ENCODE measurements at places on chromosomes 1 and 21.

- DNase-seq = no peak
These were observed 87.5 kb downstream of the TRIM33 start for GRCh38 chr1:114423455-114423854.

- DNase-seq = no peak
These were observed 446.1 kb downstream of the TTLL7 start for GRCh38 chr1:83552820-83553219.

- no peak for DNase-seq
These were observed 58.6 kb upstream of the HIVEP3 start for GRCh38 chr1:41977326-41977725.

DNA sequence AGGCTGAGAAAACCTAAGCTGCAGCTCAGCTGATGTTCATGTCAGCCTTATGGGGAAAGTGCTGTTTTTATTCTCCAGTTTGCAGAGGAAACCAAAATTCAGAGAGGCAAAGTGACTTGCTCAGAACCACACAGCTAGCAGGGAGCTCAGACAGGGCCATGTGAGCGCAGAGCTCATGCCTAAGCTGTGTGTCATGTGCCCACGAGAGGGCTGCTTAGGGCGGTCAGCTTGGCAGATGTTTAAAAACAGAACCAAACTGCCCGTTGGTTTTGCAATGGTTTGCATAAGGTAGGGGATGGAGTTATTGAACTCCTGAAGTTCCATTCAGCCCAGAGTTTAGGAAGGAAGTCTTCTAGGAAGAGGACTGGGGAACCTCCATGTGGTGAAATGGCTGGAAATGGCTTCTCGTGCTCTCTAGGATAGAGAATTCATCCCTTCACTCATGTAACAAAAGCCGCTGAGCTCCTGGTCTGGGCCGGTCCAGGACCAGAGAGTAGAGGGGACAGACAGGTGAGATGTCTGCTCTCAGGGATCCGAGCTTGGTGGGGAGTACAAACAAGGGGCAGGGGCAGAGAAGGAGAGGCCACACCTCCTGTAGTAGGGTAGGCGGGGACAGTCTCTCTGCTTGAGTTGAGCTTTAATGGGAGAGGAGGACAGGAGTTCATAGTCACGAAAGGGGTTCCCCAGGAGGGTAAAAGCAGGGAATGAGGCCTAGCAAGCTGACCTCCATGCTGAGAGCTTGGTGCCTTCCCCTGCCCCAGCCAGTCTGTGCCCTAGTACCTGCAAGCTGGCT lies 46.9 kb downstream of the ARHGEF10L start:
- no peak for DNase-seq

- DNase-seq = no peak
These were observed 392.5 kb upstream of the PTBP2 start for GRCh38 chr1:96329121-96329520.

GRCh38 chr1:2602311-2602835 lies 15.8 kb downstream of the PRXL2B start:
- no peak for DNase-seq

GRCh38 chr1:189970331-189971230 lies 507.1 kb downstream of the BRINP3 start:
- peak; percentile 34 for DNase-seq

DNA sequence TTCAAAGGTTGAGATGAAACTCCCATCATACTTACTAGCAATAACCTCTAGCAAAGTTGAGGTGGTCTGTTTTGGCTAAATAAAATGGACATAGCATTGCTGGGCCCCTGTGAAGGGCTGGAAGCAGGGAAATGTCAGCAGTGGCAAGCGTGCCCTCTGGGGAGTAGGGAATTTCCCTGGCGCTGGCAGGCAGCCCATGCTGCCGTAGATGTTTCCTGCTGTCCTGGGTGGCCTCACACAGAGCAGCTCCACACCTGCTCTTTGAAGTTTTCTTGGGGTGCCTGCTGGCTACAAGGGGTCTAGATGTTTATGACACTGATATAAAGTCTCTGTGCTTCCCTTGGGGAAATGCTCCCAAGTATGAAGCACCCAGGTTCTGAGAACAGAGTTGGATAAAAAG lies 30.2 kb downstream of the ADARB1 start:
- no peak for DNase-seq
